Activated CD4-positive, alpha-beta memory T cell treated with anti-CD3 and anti-CD28 coated beads, Interleukin-2, amount 10 ng/mL, durations not matched to agents 7 days and 5 days (primary cell): ENCODE measurements at places on chromosomes 5 and 9.

- DNase-seq: no peak
These were observed 220.3 kb upstream of the ST8SIA4 start for GRCh38 chr5:101123363-101123762.

DNA sequence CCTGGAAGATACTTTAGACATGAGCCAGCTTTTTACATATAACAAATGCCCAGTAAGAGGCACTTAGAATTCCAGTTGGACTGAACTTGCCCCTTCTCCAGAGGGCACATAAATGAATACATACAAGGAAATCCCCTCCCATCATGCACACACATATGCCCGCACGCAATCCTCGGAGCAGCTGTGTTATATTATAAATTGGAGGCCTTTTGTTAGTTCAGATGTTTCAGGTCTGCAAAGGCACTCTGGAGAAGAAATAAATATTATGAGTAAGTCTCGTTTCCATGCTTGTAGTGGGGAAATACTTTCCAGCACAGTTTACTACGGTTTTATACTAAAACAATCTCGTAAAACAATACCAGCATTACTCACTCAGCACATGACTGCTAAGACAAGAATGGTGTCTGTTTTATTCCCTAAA is 17.6 kb upstream of the MUSK start:
- DNase-seq: no peak

- no peak for DNase-seq
These were observed 25.3 kb upstream of the APBA1 start for GRCh38 chr9:69697475-69697874.

DNA sequence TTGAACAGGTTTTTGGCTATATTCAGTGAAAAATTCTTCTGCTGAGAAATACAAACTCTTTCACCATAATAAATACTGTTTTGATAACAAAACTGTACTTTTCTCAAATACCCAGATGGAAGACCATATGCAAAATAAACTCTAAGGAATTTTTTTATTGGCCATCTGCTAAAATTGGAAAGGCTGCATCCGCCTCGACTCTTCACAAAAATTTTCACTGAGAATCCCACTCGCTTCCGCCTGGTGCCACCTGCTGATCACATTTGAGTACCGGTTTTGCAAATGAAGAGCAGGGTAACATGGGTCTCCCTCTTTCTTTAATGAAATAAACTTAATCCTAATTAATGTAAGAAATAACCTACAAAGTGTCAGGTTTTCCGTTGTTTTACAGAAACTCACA is 76.4 kb downstream of the TTLL11 start:
- DNase-seq: no peak

DNA sequence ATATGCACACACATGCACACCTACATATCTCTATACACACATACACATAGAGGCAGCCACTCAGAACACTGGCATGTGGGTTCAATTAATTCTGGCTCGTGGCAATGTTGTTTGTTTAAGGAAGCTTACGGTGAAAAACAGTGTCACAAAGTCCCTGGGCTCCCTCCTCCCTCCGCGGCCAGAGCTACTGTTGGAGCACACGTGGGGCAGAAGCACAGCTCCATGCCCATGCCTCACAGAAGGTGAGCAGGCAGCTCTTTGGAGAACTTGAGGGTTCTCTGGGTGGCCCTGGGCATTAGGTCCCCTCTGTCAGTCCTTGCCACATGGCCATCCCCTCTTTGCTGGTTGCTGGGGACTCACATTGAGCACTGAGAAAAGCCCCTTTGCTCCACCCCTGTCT is 107.5 kb downstream of the GADD45G start:
- DNase-seq: no peak

GRCh38 chr5:146188358-146188757 is 5.9 kb upstream of the LARS1 start:
- DNase-seq: no peak
